Esophagus squamous epithelium (tissue), 5 donors: ENCODE measurements at places on chromosomes 4 and X. TPM values are rescaled to one million over a fixed set of nuclear protein-coding genes. Genes with fewer than 3 reads are reported as not detected.
A peak's percentile ranks its signal among the peaks of the same experiment; 100 is the strongest.

Gene SPOCK3
- total RNA-seq: not detected

Gene DMRTC1
- not detected for total RNA-seq

Gene CCDC158
- total RNA-seq: not detected

Gene RNF128
- 9.5 TPM for total RNA-seq

Gene GAB3
- total RNA-seq: 2.5 TPM

Gene MTNR1A
- not detected for total RNA-seq

- no peak for DNase-seq
- no peak overlapping the region for H3K4me3 ChIP-seq
- H3K27ac ChIP-seq: no peak overlapping the region
Observed at GRCh38 chr4:169803413-169803812, 45.7 kb upstream of the HPF1 start.

GRCh38 chr4:42167709-42168108 lies 15.3 kb upstream of the BEND4 start:
- H3K4me1 ChIP-seq: no peaks in the 10 kb centered on the region
- no peaks in the 10 kb centered on the region for H3K36me3 ChIP-seq
- no peak overlapping the region for H3K27ac ChIP-seq
- no peaks in the 10 kb centered on the region for H3K27me3 ChIP-seq
- no peak for DNase-seq
- H3K4me3 ChIP-seq: no peak overlapping the region

DNA sequence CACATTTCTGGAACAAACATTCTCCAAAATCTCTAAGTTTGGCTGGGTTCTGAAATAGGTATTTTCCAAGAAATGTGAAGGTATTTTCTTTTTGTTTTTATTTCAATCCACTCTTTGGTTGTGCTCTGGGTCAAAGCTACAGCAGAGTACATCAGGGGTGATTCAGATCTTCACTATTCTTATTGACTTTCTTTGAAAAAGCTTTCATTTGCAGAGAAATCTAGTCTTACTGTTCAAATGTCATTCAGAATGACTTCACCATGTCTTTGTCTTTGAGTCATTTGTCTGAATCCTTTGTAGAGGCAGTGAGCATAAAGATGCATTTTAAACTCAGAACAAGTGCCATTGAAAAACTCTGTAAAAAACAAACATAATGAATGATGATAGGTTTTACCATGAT lies 547.2 kb upstream of the ADGRL3 start:
- H3K27me3 ChIP-seq: no peaks in the 10 kb centered on the region
- H3K4me1 ChIP-seq: no peaks in the 10 kb centered on the region
- no peak overlapping the region for H3K4me3 ChIP-seq
- H3K36me3 ChIP-seq: no peaks in the 10 kb centered on the region

GRCh38 chr4:159224408-159224807 lies 121.5 kb downstream of the RAPGEF2 start:
- H3K27ac ChIP-seq: no peak overlapping the region
- DNase-seq: no peak
- peaks cover 3% of the 10 kb centered on the region for H3K4me1 ChIP-seq
- H3K36me3 ChIP-seq: no peaks in the 10 kb centered on the region
- no peaks in the 10 kb centered on the region for H3K27me3 ChIP-seq

DNA sequence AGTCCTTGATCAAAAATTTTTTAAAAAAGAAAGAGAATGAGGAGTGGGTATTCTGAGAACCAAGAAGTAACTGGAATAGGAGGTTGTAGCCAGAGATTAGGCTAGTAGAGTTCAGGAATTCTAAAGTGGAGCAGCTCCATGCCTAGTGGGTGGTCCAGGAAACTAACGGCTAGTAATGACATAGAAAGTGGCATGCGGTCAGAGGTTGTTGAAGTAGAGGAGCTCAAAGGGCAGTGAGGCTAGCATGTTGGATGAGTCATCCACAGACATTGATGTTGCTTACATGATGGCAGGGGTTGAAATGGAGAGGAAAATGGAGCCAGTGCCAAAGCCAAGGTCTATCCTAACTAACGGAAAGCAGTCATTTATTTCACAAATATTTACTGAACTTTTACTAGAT lies 42.1 kb downstream of the TEX13B start:
- no peaks in the 10 kb centered on the region for H3K36me3 ChIP-seq
- DNase-seq: no peak
- H3K4me1 ChIP-seq: no peaks in the 10 kb centered on the region
- no peaks in the 10 kb centered on the region for H3K27me3 ChIP-seq
- no peak overlapping the region for H3K27ac ChIP-seq
- H3K4me3 ChIP-seq: no peak overlapping the region

GRCh38 chr4:88007304-88008121 lies at the start of gene PKD2:
PKD2 (plus strand) TSS chr4:88007635; CDS start chr4:88007734, 99 bp downstream.
- DNase-seq: no peak
- peak within 1 kb of the TSS; percentile 82 for H3K27ac ChIP-seq
- peak within 1 kb of the TSS; percentile 95 for H3K4me3 ChIP-seq
- H3K27me3 ChIP-seq: no peaks in the 10 kb centered on the region
